ENCODE measurements at places on chromosomes 12 and 14.

GRCh38 chr12:3187846-3188770 lies 110.9 kb downstream of the TSPAN9 start:
- no peak for DNase-seq

DNA sequence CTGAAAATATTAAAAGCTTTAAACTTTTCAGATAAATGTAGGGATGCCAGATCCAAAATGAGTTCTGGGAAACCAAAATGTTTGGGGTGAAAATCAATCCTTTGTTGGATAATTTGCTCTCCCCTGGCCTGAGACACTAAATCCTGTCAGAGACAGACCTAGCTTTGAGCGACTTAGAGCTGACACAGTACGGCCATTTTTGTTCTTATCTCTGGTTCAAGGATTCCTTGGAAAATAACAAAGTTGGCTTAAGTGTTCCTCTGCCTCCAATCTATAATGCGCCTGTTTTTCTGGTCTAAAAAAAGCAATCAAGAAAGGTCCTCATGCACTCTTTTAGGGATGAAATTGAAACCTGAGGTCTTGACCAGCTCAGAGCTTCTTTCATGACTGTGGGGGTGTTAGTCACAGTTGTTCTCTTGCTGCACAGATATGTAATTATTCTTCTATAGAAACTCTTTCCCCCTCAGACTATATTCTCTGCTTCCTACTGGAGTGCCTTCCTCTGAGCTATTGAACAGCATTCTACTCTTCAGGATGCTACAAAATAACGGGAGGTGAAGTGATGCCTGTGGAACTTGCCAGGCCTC lies 52.3 kb upstream of the EGLN3 start:
- no peak for DNase-seq

GRCh38 chr14:97149775-97150174 lies 352.6 kb downstream of the VRK1 start:
- no peak for DNase-seq

GRCh38 chr12:117236456-117237001 lies 46.3 kb upstream of the FBXO21 start:
- peak; percentile 22 for DNase-seq

GRCh38 chr12:120909633-120910298 lies 5.6 kb upstream of the SPPL3 start:
- DNase-seq = no peak

- no peak for DNase-seq
These were observed 27.4 kb upstream of the DIP2B start for GRCh38 chr12:50477241-50477832.

DNA sequence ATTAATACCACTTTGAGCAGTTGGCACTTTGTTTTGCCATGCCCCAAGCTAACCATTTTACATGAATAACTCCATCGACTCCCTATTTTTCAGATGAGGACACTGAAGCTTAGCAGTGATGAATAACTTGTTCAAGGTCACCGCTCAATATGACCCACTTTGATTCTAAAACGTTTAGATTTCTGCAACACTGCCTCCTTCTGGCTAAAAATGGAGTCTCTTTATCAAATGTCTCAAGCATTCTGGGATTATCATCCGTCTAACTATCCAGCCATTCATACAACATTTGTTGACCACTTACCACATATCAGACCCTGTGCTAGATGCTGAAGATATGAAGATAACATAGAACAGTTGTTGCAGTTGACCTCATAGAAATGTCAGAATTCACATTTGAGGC lies 298.0 kb downstream of the PPFIA2 start:
- no peak for DNase-seq

GRCh38 chr12:130097798-130098255 lies 64.4 kb upstream of the FZD10 start:
- DNase-seq = no peak

DNA sequence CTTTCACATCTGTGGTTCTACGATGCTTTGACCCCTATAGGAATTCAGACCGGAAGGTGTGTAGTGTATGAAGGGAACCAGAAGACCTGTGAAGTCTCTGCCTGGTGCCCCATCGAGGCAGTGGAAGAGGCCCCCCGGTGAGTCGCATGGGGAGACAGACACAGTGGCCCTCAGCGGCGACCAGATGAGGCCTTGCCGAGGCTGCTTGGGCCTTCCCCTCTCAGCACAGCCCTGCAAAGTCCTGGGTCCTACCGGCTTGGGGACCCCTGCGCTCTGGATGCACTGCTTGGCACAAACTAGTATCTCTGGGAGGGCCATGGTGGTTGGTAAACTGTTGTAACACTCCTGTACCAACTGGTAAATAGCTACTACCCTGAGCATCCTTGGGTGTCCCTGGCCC lies 29.7 kb downstream of the P2RX7 start:
- DNase-seq = no peak

GRCh38 chr14:75156901-75157300 lies 19.5 kb downstream of the TMED10 start:
- no peak for DNase-seq

Measured in CD4-positive, alpha-beta T cell treated with Interleukin-15 for 1 hour (primary cell).